ENCODE measurements at places on chromosomes 5 and 9.

DNA sequence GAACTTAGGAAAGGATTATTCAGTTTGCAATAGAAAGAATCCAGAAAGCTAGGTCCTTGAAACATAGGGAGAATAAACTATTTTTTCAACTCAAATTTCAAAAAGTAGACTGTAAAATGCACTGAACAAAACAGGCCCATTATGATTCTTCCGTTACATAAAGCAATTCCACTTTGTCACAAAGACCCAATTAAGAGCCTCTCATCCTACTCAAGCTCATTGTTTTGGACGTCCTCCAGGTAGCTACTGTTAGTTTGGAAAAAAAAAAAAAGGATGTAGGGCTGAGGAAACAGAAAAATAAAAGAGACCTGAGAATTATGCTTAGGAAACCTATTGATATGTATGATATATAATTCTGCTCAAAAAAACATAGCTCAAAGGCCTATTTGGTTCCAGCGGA lies 74.0 kb downstream of the DIRAS2 start:
- DNase-seq: no peak

DNA sequence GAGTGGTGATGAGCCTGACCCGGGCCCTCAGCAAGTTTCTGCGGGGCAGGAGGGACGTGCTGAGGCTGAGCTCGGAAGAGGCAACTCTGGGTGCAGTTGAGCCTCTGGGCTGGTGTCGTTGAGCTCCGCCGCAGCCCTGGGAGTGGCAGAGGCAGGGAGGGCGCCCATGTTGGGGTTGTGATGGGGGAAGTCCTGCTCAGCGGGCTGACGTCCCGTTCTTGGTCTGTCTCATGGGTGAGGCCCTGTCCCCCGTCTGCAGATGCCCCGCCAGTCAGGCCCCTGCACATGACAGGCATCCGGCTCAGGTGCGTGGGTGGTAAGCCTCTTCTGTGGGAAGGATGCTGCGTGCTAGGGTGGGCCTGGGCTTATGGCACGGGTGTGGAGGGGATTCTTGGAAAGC lies 64.3 kb downstream of the RXRA start:
- no peak for DNase-seq

DNA sequence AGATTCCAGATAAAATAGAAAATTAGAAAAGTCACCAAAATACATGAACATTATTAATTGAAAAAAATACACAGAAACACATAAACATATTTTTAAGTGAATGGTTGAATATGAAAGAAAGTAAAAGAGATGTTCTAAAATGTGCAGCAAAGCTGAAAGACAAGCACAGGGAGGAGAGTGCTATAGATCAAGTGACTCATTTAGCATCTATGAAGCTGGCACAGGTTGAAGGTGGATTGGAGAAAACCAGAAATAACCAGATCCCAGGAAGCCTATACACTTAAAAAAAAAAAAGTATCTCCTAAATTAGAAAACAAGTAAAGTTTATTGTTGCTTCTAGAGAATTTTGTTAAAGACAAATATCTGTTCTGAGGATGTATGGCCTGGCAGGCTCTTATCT lies 338.9 kb downstream of the CDH12 start:
- DNase-seq: no peak

DNA sequence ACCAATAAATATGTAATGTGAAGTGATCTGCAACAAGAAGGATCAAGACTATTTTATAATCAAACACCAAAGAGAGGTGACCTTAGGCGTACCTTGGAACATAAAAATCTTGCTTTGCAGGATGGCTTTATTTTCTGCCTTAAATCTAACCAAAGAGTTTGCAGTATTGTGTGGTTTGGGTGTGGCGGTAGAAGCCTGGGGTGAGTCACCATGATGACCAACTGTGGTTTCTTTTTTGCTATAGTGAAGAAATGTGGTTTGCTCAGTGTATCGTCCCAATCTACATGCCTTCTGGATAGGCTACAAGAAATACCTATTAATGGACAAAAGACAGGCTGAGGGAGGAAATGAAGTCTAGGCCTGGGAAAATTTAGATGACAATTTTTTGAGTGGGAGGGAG lies 5.1 kb upstream of the CAST start:
- peak; percentile 69 for DNase-seq

All from hematopoietic multipotent progenitor cell (in vitro differentiated cells).